ENCODE measurements at places on chromosomes 6 and 20.

GRCh38 chr6:44224965-44225305 is 1.5 kb downstream of the SLC29A1 start:
- DNase-seq, result no peak

DNA sequence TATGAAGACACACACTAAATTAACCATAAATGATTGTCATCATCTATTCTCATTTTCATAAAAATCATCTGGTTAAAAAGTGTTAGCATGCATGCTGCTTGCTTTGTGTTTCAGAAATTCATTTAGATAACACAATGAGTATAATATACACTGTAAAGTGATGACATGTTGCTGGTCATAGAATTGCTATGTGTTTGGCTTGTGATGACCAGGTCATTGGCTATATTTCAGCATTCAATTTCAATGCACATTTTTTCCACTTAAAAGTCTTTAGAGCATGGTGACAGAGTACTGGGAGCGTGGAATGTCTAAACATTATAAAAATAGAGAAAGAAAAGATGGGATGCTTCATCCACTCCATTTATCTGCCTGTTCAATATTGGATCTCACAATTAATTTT is 1291.1 kb upstream of the MAP3K7 start:
- DNase-seq, result no peak

- DNase-seq, result no peak
These were observed 17.8 kb upstream of the HLA-DRB1 start for GRCh38 chr6:32607263-32607987.

DNA sequence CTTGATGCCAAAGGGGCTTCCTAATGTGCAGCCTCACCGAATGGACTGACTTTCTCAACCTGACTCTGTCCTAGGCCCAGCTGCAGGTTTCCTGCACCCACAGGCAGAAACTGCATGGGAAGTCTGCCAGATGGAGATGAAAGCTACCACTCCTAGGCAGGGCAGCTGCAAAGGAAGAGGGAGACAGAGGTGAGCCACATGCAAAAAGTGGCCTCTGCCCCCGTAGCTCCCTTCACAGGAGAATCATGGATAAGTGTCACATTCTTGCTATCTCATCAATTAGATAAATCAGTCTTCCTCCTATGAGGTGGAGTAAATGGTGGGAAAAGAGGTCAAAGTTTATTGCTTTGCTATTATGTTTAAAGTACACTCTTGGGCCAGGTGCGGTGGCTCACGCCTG is 191.3 kb downstream of the ALDH8A1 start:
- DNase-seq, result no peak

DNA sequence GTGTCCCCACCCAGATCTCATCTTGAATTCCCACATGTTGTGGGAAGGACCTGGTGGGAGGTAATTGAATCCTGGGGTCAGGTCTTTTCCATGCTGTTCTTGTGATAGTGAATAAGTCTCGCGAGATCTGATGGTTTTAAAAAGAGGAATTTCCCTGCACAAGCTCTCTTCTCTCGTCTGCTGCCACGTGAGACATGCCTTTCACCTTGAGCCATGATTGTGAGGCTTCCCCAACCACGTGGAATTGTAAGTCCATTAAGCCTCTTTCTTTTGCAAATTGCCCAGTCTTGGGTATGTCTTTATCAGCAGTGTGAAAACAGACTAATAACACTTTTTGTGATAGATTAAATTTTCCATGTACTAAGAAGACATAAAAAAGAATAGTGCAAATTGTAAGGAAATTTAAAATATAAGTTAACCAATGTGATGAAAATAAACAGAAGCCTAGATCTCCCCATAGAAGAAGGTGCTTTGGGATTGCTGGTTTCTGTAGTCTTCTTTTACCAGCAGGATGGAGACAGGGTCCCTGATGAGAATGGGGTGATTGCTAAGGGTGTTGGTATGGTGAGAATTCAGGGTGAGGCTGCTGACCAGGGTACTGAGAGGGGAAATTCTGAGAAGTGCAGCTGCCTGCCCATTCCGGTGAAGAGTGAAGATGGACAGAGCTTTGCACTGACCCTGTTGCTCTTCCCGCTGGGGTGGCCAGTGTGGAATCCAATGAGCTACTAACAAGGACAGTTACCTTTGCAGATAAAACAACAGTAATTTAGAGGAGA is 50.7 kb downstream of the BMP2 start:
- no peak for DNase-seq

GRCh38 chr6:11356404-11357155 is 124.1 kb upstream of the NEDD9 start:
- DNase-seq, result no peak
